Memory B cell (primary cell): ENCODE measurements at places on chromosomes 2 and 18.

- no peak for DNase-seq
These were observed 84.3 kb upstream of the CRIM1 start for GRCh38 chr2:36271266-36271665.

- DNase-seq = no peak
These were observed 11.9 kb downstream of the LRRFIP1 start for GRCh38 chr2:237639052-237639835.

DNA sequence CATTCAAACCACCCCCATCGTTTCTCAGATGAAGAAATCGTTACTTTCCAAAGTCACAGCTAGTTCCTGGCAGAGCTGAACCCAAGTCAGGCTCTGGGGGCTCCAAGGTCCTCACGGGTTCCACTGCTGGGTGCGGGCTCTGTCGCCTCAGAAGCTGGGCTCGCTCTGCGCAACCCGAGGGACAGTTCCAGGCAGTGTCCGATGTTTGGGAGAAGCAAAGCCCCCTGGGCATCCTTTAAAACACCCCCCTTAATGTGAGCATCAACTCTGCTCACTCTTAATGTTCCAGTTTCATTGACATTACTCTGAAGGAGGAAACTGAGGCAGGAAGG is 796 bp downstream of the AOX1 start:
- no peak for DNase-seq

DNA sequence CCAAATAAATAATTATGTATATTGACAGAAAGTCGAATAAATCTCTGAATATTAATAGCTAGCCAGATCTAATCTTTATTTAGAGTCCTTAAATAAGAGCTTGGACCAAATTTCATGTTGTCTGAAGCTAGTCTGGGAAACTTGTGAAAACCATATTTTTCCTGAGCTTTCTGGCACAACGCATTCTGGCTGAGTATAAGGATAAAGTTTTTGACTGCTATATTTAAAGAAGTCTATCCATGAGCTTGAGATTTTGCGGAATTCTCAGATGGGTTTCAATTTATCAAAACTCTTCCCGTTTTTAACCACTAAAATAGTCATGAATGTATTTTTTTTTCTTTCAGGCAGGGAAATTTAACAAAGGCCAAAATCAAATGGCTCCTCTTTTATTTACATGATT is 23.8 kb downstream of the FAP start:
- DNase-seq = no peak

DNA sequence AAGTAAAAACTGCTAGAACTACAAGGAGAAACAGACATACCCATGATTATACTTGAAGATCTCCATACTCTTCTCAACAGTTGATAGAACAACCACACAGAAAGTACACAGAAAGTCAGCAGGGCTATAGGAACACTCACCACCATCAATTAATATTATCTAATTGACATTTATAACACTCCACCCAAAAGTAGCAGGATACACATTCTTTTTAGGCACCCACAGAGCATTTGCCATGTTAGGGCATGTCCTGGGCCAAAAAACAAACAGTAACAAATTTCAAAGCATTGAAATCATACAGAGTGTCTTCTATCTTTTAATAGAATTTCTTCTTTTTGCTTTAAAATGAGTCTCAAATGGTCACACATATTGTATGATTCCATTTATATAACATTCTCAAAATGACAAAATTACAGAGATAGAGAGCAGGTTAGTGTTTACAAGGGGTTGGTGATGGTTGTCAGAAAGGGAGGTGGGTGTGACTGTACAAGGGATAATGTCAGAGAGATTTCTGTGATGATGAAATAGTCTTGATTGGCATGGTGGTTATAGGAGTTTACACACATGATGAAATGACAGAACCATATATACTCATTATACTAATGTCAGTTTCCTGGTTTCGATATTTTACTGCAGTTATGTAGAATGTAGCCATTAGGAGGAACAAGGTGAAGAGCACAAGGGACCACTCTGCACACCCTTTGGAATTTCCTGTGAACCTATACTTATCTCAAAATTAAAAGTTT is 82.8 kb downstream of the NCK2 start:
- no peak for DNase-seq

GRCh38 chr2:203709416-203710040 is 3.1 kb downstream of the CD28 start:
- no peak for DNase-seq

- no peak for DNase-seq
These were observed 56.7 kb downstream of the R3HDM1 start for GRCh38 chr2:135587958-135588357.

DNA sequence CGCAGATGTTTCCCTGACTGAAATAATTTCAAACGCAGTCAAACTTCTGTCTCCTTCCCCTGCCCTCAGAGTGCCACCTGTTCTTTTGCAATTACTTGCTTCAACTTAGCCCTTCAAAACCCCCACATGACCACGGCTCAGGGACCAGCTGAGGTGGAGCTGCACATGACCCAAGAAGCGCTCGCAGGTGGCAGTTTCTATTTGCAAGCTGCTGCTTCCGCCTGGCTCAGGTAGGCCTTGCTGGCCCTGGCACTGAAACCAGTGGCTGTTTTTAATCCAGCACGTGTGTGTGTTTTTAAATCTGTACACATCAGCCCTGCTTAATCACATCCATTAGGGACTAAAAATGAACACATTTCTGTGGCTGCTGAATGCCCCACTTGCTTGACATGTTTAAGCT is 95.3 kb downstream of the CCDC93 start:
- DNase-seq = no peak

GRCh38 chr2:189421644-189422043 is 19.6 kb upstream of the WDR75 start:
- DNase-seq = no peak

- no peak for DNase-seq
These were observed 135.0 kb upstream of the ACKR3 start for GRCh38 chr2:236434593-236434992.

GRCh38 chr2:196220671-196221070 is 49.3 kb upstream of the STK17B start:
- DNase-seq = no peak

- DNase-seq = peak; percentile 60
These were observed 909 bp downstream of the NFATC1 start for GRCh38 chr18:79396431-79397246.

- DNase-seq = no peak
These were observed 36.0 kb downstream of the CSRNP3 start for GRCh38 chr2:165505514-165505913.

- DNase-seq = no peak
These were observed 27.3 kb downstream of the GPC1 start for GRCh38 chr2:240462707-240463273.

DNA sequence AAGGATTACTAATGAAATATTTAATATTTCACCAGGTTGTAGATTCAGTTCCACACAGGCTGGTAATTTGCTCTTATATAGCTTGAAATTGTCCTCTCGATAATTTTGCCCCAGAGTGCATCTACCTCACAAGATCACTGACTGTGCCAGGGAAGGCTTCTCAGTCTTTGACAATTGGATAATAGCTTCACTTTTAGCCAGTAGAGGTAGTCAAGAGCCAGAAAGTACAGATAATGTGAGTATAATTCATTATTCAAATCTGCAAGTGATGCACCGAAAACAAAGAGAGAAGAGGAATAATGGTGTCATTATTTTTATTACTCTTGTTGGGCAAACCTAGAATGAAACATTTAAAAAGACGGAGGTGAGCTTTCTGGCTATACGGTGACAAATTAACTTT is 292.8 kb downstream of the EN1 start:
- no peak for DNase-seq

DNA sequence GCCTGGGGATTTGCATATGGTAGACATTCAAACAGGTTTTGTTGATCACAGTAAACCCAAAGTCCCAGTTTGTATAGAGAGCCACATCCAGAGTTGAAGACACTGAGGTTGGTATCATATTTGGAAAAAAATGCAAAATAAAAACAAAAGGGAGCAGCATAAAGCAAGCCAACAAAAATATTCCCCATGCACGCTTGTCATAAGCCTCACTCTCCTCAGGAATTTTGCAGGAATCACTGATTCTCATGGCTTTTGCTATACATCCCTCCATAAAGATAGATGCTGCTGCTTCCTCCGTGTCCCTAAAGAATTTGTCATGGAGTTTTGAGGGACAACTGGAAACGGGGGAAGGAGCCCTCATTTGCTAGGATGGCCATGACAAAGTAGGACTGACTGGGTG is 108.8 kb upstream of the TCF4 start:
- DNase-seq = no peak

- DNase-seq = no peak
These were observed 72.5 kb downstream of the ARL6IP6 start for GRCh38 chr2:152790883-152791282.

GRCh38 chr2:207353836-207354235 is 175.9 kb upstream of the CREB1 start:
- no peak for DNase-seq

DNA sequence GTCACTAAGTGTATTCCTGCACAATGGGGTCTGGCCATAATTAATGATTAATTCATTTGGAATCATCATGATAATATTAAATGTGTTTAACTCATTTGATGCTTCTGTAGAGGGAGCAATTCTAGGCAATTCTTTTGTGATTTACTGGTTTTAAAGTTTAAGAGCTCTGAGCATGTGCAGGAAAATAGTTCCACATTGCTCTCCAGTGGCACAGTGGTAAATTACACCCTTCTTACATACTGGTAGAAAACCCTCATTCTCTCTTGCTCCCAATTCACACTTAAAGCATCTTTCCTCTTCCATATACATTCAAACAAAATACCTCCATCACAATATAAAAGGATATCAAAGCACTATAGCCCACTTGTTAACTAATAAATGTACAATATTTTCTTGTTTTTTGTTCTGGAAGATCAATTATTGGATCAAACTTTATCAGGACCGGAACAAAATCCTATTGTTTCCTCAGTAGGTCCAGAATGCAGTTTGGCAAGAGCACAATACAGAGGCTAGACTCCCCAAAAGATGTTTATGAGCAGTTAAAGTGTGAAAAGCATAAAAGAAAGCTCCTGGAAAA is 844.3 kb downstream of the MBD2 start:
- DNase-seq = no peak

DNA sequence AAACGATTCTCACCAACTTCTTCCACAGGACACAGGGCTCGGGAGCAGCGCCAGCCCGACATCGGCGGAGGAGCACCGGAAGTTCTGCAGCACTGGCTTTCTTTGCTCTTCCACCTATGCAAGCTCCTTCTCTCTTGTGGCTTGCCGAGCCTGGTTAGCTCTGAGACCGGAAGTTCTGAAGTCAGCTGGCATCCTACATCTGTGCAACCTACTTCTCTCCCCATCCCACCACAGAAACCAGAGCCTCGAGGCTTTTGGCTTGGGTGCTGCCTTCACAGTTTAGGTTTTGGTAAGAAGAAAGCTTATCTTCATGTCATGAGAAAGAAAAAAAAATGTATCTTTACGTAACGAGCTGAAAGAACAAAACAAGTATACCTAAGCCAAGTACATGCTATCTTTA is 111.7 kb downstream of the ANKRD44 start:
- peak; percentile 76 for DNase-seq

DNA sequence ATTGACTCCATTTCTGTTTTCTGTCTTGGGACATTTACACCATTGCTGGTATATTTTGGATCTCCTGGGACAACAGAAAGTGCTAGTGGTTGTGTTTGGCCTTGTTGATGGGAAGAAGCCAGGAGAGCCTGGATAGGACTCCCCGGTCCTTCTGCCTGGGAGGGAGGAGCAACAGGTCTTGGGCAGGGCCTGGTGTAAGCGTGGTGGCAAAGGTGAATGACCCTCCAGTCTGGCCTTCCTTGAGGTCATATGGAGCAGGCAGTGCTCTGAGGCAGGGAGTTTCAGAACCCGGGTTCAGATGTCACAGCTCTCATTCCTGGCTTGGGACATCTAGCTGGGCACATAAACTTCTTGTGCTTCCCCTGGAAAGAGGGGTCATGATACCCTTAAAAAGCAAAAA is 56.0 kb upstream of the RBM44 start:
- no peak for DNase-seq
